ENCODE measurements at places on chromosomes 1 and 21.

DNA sequence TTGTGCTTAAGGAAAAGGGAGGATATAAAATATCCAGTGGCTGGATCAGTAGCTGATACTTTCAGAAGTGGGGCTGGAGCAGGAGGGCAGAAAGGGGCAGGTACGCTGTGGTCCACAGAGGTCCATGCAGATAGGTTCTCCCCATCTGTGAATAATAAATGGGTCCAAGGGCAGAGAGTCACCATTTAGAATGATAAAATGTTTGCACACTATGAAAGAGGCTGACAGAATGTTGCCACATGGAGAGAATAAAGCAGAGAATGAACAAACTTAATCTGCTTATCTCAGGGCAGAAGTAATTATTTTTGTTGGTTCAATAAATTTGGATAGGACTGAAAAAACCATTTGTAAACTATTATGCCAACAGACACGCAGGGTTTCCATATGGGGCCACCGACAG lies 16.6 kb upstream of the ADAM30 start:
- DNase-seq = no peak

DNA sequence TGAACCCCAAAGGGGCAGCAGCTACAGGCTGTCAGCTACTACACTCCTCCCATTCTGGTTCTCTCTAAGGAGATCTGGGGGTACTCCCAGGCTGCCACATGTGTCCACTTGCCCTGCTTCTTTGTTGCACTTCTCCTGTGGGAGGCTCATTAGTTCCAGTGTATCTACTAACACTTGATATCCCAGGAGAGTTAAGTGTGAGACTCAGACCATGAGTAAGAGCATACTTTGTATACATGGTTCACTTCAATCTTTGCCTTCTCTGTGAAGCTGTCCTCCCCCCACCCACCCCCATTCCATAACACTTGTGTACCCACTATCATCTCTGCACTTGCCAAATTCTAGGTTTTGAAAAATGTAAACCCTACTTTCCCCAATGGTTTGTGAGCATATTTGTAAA lies 34.9 kb upstream of the GADD45A start:
- DNase-seq = no peak

- DNase-seq = no peak
These were observed 7.6 kb downstream of the HTR6 start for GRCh38 chr1:19672237-19672636.

- no peak for DNase-seq
These were observed 115.1 kb downstream of the PLPP3 start for GRCh38 chr1:56464294-56464693.

DNA sequence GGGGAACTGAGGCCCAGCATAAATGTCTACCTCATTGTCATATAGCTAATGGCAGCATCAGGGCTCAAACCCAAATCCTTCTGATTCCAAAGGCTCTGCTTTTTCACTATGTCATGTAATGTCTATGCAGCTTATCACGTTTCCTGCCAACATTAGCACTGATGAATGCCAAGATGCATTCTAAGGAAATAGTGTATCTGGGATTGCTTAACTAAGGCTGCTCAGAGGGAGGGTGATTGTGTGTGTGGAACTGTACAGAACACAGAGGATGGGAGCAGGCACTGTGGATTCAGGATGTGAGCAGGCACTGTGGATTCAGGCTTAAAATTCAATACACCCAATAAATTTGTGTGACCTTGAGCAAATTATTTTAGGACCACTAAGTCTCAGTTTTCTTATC lies 456.4 kb upstream of the DEPDC1 start:
- DNase-seq = no peak

DNA sequence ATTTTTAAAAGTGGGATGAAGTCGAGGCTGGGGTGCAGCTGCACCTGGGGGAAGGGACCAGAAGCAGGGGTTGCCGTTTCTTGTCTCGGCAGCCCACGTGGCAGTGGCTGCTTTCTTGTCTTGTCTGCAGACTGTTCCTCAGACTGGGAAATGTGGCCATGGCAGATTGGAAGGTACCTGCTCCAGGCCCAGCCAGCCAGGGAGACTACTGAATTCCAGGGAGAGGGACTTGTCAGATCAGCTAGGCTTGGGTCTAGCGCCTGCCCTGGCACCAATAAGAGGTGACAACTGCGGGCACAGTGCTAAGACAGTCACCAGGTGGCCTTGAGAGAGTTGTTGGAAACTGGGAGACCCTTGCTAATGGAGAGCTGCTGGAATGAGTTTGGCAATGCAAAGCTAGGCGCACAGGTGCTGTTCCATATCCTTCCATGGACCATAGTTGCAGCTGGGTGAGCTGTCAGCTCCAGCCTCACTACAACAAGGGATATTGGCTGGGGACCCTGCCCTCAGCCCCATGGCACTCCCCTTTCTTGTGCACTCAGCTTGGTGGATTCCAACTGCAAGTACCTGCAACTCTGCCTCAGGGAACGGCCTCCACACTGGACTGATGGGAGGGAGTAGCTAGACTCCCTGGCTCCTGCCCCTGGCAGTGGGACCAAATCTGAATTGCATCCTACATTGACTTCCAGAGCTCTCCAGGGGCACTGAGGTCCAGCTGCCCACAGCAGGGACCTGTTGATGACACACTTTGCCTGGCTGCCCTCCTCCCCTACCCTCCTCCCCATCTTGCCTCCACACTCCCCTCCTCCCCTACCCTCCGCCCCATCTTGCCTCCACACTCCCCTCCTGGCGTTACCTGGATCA lies 9.9 kb upstream of the IL22RA1 start:
- DNase-seq = no peak

GRCh38 chr1:8595941-8596340 lies 221.5 kb downstream of the RERE start:
- no peak for DNase-seq

GRCh38 chr1:235532360-235532759 lies 28.1 kb upstream of the B3GALNT2 start:
- no peak for DNase-seq

- no peak for DNase-seq
These were observed 14.4 kb upstream of the ZFYVE9 start for GRCh38 chr1:52127181-52128180.

GRCh38 chr1:5744911-5745799 lies 247.1 kb downstream of the NPHP4 start:
- no peak for DNase-seq

GRCh38 chr1:219317762-219318353 lies 144.2 kb downstream of the LYPLAL1 start:
- peak; percentile 22 for DNase-seq

DNA sequence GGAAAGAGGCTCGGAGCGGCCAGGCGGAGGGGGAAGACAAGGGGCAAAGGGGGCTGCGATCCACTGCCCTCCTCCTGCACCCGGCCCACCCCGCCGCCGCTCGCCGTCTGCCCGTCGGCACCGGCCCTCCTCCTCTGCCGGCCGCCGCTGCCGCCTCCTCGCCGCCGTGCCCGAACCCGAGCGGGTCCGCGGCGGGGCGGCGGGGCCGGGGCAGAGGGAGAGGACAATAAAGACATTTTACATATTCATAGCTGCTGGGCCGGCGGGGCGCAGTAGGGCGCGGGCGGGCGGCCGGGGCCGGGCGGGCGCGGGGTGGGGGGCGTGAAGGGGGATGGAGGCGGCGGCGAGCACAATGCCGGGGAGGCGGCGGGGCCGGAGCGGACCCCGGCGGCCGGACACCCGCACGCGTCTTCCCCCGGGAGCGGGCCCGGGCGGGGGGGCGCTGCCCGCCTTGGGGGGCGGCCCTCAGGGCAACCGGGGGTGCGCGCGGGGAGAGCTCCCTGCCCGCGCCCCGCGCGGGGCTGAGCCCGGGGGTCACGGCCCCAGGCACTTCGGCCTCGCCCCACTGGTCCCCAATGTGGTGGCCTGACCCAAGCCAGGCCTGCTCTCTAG lies 546 bp downstream of the POU2F1 start:
- peak; percentile 59 for DNase-seq

GRCh38 chr21:24423546-24423945 lies 1183.7 kb downstream of the MRPL39 start:
- no peak for DNase-seq

GRCh38 chr1:93758842-93759515 lies 77.3 kb upstream of the BCAR3 start:
- DNase-seq = no peak

DNA sequence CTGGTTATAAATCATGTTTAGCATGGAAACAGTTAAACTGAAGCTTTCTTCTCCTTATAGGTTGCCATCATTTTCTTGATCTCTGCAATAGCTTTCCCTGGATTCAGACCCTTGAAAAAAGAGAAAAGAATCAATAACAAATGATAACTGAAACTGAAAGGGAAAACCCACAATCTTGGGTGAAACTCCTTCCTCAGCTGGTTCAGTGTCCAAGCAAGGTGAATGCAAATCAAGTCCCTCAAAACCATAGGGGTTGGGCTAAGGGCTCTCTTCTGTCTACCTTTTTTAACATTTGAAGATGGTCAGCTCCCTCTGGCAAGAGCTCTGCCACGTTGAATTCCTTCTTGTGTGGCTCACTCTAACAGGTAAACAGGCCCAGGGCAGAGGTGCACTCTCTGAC lies 7.1 kb upstream of the ATP13A2 start:
- no peak for DNase-seq

GRCh38 chr1:57061369-57061768 lies 95.6 kb upstream of the C8B start:
- no peak for DNase-seq

DNA sequence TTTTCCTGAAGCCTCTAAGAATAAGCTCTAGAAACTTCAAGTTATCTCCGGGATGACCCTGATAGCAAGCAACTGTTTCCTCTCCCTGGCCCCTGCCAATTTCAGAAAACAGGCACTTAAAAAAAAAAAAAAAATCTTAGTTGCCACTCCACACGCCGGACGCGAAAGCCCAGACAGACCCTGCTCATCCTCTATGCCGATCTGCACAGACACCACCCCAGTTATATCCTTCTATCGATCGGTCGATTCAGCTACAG lies 1.7 kb downstream of the ANP32E start:
- DNase-seq = no peak

DNA sequence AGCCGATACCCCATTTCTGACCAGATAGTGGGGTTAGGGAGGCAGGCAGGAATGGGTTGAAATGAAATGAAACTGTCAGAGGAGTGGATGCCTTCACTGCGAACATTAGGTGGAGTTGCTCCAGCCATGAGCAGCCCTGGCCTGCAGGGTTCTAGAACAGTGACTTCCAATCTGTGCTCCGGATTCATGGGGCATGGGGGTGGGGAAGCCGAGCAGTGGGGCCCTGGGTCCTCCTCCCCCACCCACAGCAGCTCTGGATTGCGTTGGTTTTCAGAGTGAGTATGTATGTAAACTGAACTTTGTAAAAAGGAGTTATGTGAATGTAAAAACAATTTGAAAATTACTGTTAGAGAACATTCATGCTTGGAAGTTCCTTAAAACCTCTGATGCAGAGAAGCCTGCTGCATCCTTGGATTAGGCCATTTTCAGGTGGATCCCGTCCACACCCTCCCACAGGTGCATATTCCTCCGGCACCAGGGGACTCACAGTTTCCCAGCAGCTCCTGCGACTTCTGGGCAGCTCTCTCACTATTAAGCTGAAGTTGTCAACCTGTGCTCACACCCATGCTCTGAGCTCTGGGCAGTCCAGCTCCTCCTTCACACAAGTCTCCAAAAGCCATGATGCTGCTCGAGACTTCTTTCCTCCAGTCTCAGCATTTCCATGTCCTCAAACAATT lies 54.4 kb upstream of the EDN2 start:
- DNase-seq = no peak

GRCh38 chr1:204996981-204997380 lies 46.0 kb upstream of the CNTN2 start:
- DNase-seq = no peak

GRCh38 chr1:168531615-168532345 lies 12.0 kb downstream of the XCL2 start:
- no peak for DNase-seq

DNA sequence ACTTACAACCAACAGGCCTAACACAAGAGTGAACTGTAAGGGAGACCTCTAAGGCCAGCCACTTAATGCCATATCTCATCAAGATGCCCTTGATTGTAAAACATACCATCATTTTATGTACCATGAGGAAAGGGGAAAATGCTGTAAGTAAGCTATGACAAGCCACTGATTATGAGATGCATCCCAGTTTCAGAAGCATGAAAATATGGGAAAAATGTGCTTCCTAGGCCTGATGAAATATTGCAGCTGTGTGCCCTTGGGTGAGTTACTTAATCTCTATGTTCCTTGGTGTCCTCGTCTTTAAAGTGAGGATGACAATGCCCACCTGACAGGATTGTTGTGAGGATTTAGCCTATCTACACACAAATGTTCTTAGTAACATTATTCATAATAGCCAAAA lies 28.9 kb downstream of the H3-3A start:
- no peak for DNase-seq

DNA sequence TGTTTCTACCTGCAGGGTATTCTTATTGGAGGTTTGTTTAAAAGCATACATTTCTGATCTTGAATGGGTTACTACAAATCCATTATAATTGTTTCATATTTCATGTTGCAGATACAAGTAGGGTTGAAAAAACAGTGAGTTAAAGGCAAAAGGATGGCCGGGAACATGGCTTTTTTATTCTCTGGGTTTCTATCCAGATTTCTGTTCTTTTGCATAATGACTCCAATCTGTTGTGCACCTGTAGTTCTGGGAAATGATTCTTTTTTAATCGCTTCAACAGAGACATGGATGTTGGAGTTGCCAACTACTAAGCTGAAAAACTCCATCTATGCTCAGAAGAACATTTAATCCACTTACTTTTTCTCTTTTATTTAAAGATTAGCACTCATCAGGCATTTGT lies 2.7 kb upstream of the ADAMTS1 start:
- no peak for DNase-seq

DNA sequence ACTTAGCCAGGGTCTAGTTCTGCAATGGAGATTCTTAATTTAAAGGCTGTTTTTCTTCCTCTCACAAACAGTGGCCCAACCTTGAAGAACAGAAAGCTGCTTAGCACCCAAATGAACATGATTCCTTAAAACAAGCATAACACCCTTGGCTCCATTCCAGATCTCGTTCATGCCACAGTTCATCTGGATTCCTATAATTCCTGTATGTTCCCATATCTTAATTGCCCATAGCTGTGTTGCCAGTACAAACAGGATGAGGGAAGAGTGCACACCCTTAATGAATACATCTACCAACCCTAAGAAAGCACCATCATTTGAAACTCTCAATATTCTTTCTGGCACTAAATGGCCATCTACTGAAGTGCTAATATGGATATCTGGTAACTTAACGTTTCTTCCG lies 45.5 kb downstream of the TGFB2 start:
- DNase-seq = no peak

DNA sequence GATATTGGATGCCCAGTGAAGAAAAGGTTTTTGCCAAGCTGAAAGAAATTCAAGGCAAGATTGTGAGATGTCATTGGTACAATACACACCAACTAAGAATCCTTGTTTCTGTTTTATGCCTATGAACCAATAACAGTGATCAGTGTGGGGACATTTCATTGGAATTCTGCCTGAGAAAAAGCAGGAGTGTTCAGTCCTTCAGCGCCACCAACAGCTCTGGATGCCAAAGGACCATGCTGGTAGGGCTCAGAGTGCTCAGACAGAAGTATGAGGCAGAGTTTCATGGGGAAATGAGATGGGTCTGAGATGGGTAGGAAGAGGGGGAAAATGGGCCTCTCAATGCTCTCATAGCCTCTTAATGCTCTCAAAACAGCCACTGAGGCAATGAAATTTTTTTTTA lies 56.5 kb downstream of the GABPA start:
- DNase-seq = no peak

GRCh38 chr1:29953961-29954360 lies 717.6 kb downstream of the PTPRU start:
- no peak for DNase-seq

GRCh38 chr1:243364330-243364729 lies 108.5 kb downstream of the SDCCAG8 start:
- no peak for DNase-seq
